GM12892 (cell line): ENCODE measurements at places on chromosomes 6 and 20.

- DNase-seq: no peak
These were observed 51.0 kb downstream of the ABHD12 start for GRCh38 chr20:25339608-25340007.

GRCh38 chr6:42777126-42777822, 4.6 kb upstream of the BICRAL start:
- no peak for DNase-seq

DNA sequence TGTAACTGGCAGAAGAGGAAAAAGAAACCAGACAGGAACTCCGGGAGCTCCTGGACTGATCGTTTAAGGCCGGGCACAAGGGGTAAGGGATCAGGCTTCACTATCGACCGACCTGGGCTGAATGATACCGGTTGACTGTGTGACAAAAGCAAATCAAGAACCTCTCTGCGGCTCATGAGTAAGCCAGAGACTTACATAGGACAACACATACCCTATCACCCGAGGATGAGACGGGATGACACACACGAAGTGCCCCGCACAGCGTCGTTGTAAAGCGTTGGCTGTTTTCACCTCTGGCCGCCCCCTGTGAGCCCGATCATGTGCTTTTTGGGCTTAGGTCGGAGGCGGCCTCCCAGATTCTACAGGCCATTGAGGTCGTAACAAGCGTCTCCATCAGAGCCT, 695 bp upstream of the TGIF2 start:
- DNase-seq: no peak

DNA sequence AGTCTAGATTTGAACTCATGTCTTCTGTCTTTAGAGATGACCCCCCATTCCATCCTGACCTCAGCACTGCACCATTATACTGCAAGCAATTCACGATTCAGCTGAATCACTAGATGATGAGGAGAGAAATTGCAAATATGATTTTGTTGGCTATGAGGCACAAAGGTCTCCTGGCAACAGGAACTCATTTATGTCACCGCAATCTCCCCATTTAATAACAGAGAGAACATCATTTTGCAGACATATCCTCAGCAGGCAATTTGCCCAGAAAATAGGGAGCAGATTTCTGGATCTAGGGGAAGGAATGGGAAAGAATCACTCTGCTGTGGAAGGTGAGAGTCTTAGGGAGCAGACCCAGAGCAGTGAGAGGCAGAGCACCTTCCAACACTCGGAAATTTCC, 303.0 kb downstream of the PAX1 start:
- no peak for DNase-seq

DNA sequence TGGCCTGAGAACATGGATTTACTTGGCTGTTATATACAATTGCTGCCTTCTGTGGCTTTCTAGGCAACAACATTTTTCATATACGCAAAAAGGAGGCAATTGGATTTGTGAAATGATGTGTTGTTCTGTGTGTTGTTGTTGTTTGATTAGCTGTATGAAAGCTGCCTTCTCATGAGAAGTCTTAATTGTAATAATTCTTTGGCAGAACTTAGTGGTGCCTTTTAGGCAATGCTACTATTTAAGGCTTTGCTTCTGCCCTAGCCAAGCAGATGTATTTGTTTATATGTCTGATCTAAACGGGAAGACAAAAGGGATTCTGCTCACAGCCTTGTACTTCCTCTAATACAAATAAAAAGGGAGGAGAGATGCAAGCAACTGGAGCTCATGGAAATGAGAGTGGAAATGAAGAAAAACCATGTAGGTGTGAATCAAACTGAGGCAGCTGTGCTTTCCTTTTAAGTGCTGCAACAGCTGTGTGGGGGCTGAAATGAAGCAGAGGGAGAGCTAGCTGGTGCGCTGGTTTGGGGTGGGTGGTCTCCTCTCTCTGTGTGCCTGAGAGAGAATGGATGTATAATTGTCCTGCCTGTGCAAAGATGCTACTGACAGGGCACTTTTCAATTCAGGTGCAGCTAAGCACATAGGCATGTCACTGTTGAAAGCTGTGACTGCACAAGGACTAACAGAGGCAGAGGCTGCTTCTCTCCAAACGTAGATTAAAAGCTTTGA, 386.9 kb upstream of the MAN1A1 start:
- DNase-seq: no peak

DNA sequence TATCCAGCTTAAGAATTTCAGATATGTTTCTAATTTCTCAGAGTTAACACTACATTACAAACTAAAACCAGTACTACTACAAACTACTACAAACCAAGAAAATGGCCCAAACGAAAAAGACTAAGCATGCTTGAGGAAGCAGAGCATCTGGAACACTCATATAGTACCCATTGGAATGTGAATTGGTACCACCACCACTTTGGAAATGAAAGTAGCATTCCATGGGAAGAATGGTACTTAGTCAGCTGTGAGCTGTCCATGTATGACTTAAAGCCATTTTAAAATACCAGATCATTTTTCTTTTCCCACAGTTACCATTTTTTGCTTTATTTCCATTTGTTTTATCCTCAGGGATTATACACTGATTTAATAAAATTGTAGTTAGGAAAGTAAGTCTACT, 30.5 kb downstream of the FBXO9 start:
- DNase-seq: no peak

DNA sequence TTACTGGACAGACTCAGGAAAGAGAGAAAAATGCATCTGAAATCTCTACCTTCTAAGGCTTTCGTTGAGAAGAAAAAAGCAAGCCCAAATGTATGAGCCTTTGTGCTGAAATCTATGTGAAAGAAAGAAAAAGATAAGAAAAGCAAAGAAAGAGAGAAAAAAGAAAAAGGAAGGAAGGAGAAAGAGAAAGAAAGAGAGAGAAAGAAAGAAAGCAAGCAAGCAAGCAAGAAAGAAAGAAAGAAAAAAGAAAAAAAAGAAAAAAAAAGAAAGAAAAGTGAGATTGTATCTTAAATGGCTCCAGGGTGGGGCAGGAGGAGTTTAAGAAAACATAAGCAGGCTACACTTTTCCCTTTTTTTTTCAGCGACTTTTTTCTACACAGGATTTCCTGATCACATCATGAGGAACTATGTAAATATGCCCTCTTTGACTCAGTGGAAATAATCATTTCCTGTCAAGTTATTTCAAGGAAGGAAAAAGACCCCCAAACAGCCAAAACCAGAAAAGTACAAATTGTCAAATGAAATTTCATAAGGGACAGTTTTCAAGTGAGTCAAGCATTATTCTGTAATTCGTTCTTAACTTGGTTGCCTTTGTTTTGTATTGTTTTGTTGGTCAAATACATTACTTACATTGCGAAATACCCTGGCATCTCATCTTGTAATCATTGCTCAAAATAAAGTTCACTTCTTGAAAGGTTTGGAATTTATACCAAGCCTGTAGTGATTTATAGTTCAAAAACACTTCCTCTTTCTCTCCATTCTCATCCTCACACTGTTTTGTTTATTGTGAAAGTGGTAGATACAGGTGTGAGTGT, 79.5 kb upstream of the RNF217 start:
- DNase-seq: no peak

DNA sequence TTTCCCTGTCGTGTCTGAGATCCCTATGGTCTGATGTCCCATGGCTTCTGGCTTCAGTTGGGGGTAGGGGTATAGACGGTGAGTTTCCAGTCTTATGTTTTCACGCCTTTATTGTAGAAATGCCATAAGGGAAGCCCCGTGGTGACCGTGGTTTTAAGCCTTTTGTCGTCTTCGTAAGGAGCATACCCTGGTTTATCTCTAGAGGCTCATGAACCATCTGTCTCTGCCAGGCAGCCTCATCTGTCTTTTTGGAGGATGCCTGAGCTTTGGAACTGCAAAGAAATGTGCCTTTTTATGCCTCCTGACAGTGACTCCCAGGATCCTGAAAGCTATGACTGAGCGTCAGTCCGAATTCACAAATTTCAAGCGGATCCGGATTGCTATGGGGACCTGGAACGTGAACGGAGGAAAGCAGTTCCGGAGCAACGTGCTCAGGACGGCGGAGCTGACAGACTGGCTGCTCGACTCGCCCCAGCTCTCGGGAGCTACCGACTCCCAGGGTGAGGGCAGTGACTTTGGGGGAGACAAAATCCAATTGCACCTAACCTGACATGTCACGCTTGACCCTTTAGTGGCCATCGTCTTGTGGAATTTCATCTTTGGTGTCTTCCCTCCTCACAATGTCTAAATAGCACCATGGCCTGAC, 84.6 kb downstream of the SYNJ2 start:
- no peak for DNase-seq

GRCh38 chr20:62391165-62392076, 4.5 kb downstream of the RPS21 start:
- DNase-seq: no peak

GRCh38 chr6:55530931-55531330, 48.1 kb downstream of the HMGCLL1 start:
- DNase-seq: no peak

DNA sequence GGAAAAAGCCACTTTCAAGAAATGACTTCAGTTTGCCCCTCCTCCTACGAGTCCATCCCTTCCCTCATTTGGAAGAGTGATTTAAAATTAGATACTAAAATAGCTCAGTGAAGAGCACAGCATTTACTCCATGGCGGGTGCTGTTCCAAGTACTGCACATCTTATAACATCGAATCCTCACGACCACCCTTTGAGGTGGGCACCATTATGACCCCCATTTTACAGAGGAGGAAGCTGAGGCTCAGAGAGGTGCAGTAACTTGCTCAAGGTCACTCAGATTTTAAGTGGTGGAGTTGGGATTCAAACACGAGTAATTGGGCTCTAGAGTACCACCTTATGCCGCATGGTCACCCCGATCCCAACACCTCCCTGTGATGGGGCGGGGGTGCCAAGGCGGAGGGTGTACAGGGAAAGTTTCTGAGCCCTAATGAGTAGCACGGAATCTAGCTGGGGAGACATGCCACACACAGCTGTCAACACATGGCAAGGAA, 25.5 kb downstream of the TTBK1 start:
- no peak for DNase-seq
